ENCODE measurements at places on chromosomes 13 and 19.

- peaks cover 5% of the 10 kb centered on the region for H3K27me3 ChIP-seq
- no peak overlapping the region for H3K4me3 ChIP-seq
- DNase-seq: no peak
- H3K27ac ChIP-seq: no peak overlapping the region
- H3K4me1 ChIP-seq: peaks cover 12% of the 10 kb centered on the region
Measured at GRCh38 chr19:58395979-58396627, 647 bp downstream of the RNF225 start.

DNA sequence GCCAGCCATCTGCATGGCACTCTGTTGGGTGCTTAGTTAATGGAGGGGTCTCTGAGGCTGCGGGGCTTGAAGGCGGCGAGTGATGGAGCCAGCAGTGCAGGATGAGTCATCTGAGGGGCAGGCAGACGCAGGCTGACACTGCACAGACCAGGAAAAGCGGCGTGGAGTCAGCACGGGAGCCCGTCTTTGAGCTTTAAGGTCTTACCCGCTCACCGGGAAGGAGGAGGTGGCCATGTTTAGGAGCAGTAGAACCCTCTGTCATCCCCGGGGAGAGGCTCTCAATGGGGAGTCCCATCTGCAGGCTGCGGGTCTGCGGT is 13.1 kb downstream of the NAXD start:
- peaks cover 18% of the 10 kb centered on the region for H3K4me1 ChIP-seq
- no peaks in the 10 kb centered on the region for H3K27me3 ChIP-seq
- H3K4me3 ChIP-seq: no peak overlapping the region
- no peaks in the 10 kb centered on the region for H3K36me3 ChIP-seq

GRCh38 chr13:52838433-52839107 is 9.9 kb downstream of the PCDH8 start:
- DNase-seq: no peak
- no peaks in the 10 kb centered on the region for H3K27me3 ChIP-seq
- H3K4me1 ChIP-seq: no peaks in the 10 kb centered on the region
- H3K27ac ChIP-seq: no peak overlapping the region
- no peaks in the 10 kb centered on the region for H3K36me3 ChIP-seq

DNA sequence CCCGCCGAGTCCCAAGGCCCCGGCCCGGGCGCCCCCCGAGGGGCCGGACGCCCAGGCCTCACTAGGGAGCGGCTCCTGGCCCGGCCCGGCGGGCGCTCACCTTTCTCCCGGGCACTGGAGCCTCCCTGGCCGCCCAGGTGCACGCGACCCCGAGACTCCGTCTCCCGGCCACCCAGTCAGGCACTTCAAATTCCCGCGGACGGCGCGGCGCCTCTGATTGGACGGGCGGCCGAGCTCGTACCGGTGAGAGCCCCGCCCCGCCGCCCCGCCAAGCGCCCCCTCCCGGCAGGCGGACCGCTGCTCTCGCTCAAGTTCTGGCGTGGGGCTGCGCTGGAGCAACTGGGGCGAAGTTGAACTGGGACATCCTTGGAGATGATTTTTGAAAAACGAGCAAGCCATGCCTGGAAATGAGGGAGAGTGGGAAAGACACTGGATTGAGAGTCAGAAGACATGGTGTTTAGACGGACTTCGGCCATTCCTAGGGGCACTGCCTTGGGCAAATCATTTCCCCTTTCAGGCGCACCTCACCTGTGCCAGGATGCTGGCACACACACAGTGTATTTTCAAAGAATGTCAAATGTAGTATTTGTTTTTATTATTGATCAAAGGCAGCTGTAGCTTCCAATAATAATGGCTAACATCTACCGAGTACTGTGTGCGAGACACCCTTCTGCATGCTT is 485.3 kb downstream of the UQCRFS1 start:
- no peaks in the 10 kb centered on the region for H3K36me3 ChIP-seq
- no peak overlapping the region for H3K27ac ChIP-seq
- H3K4me3 ChIP-seq: no peak overlapping the region
- DNase-seq: no peak
- no peaks in the 10 kb centered on the region for H3K27me3 ChIP-seq
- H3K4me1 ChIP-seq: no peaks in the 10 kb centered on the region

DNA sequence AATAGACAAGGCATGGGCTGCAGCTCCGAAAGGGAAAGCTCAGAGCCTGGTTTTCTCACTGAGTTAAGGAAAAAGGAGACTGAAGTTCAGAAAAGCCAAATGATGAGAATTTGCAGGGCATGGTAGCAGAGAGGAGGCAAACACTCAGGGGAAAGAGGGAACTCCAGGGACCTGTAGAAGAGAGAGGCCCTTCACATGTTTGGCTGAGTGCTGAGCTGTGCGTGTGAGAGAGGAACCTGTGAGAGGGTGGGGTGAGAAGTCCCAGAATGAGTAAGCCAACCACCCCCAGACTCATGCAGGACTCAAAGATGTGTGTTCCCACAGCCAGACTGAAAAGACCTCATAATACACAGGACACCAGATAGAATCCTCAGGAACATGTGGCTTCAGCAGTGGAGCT is 2.8 kb upstream of the CRYL1 start:
- no peaks in the 10 kb centered on the region for H3K36me3 ChIP-seq
- H3K27ac ChIP-seq: no peak overlapping the region
- H3K4me3 ChIP-seq: no peak overlapping the region
- H3K4me1 ChIP-seq: peaks cover 3% of the 10 kb centered on the region

Measured in ovary (tissue), 10 donors.